ENCODE measurements at places on chromosomes 7 and 10.

DNA sequence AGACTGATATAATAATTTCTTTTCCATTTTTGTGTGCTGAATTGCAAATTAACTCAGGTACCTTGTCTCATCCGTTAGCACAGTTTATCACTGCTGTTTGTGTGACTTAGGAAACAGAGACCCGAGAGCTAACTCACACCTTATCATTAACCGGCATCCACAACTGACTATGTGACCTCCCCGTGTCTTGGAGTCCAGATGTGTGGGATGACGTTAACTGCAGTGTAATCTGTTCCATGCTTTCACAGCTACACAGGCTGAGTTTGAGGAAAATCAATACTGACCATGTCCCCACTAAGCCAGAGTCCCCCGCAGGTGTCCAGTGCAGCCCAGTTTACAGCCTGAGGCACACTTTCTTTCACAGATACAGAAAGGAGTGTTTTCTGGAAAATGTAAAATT, 154.7 kb downstream of the COBL start:
- DNase-seq = no peak

GRCh38 chr10:73310475-73310874, 48.2 kb downstream of the CFAP70 start:
- DNase-seq = no peak

DNA sequence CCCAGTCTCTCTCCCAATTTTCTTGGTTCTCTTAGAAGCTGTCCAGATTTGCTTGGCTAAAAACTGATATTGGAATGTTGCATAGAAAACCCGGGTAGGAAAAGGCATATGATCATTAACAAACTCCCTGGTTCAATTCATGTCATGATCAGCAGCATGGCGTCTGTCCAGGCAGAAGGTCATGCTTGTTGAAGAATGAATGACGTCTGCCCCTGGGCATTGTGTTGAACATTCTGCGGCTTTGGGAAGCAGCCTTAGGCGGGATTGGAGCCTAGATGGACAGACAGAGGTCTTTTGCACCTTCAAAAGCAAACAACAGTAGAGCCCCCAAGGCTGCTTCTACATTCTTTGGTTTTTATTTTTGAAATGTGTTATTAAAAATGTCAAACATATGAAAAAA, 7.7 kb upstream of the MINDY3 start:
- DNase-seq = no peak

GRCh38 chr10:102791754-102792395, 45.3 kb downstream of the CYP17A1 start:
- no peak for DNase-seq

GRCh38 chr7:128161466-128162125, 79.5 kb upstream of the LEP start:
- DNase-seq = no peak

Measured in HepG2 (cell line).